ENCODE measurements at places on chromosomes 6 and 20.
A peak's percentile ranks its signal among the peaks of the same experiment; 100 is the strongest.

DNA sequence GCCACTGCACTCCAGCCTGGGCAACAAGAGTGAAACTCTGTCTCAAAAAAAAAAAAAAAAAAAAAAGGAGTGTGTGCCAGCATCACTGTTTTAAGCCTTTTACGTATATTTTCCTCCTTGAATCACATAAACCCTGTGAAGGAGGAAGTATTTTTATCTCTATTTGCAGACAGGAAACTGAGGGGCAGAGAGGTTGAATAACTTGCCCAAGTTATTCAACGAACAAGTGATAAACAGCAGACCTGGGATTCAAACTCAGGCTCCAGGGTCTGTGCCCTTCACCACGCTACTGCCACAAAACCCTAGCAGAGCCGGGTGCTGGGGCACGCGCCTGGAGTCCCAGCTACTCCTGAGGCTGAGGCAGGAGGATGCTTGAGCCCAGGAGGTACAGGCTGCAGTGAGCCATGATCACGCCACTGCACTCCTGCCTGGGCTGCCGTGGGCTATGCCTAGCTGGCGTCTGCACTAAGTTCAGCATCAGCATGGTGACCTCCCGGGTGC lies 9.4 kb upstream of the AVP start:
- no peak for DNase-seq

- no peak for DNase-seq
Observed at GRCh38 chr6:110097443-110097842, 82.0 kb downstream of the WASF1 start.

- DNase-seq: no peak
Observed at GRCh38 chr20:47801759-47802158, 16.5 kb upstream of the SULF2 start.

DNA sequence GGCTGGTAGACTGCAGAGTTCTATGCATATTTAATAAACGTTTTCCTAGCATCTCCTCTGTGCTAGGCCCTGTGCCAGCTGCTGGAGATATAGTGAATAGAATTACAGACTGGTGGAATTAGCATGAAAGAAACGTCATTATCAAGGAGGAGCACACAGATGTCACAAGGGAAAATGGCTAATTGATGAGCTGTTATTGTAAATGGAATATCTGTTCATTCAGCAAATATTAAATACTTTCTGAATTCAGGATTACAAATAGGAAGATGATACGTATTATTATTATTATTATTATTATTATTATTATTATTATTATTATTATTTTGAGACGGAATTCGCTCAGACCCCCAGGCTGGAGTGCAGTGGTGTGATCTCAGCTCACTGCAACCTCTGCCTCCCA lies 1.2 kb downstream of the AAR2 start:
- DNase-seq: no peak

- no peak for DNase-seq
Observed at GRCh38 chr6:35365594-35366203, 23.3 kb downstream of the PPARD start.

DNA sequence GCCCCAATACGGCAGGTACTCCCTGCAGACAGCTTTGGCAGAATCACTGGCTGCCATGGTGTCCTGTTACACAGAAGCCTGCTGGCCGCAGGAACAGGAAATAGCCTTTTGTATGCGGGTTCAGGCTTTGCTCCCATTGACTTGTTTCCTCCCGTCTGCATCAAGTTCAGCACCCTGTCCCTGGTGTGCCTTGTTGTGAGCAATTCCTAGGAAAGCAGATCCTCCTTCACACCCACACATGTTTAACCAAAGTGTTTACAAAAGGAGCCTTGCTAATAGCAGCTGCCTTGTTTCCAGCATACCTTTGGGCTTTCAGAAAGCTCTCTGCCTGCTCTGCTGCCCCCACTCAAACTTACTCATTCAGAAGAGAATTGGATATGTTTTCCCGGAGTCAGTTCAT lies 127.2 kb upstream of the SUPT3H start:
- DNase-seq: no peak

GRCh38 chr6:119215885-119216590 lies 133.5 kb downstream of the MAN1A1 start:
- no peak for DNase-seq

- no peak for DNase-seq
Observed at GRCh38 chr20:10133532-10133931, 85.1 kb upstream of the SNAP25 start.

GRCh38 chr20:330233-331149 lies 5.1 kb downstream of the SOX12 start:
- DNase-seq: peak; percentile 24

- DNase-seq: no peak
Observed at GRCh38 chr20:29297411-29298270, 1959.8 kb upstream of the DEFB115 start.

DNA sequence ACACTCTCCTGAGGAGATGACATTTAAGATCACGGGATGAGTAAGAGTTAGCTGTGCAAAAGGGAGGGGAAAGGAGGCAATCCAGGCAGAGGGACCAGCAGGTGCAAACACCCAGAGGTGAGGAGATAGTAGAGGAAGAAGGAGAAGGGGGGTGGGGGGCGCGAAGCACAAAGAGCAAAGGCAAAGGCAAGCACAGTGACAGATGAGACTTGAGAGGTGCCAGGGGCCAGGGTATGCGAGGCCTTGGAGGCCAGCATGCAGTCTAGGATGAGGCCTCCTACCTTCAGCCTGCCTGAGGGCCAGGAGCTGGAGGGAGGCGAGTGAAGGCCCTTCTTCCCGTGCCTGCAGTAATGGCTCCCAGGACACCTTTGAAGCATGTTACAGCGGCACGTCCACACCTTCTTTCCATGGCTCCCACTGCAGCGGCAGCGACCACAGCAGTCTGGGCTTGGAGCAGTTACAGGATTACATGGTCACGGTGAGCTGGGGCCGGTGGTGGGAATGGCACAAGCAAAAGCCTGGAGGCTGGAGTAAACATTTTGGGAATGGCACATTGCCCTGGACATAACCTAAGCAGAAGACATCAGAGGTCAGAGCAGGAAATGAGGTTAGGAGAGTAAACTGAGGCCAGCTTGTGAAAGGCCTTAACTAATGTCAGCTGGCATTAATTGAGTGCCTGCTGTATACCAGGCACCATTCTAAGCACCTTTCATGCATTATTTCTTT lies 18.6 kb downstream of the CCM2L start:
- no peak for DNase-seq

DNA sequence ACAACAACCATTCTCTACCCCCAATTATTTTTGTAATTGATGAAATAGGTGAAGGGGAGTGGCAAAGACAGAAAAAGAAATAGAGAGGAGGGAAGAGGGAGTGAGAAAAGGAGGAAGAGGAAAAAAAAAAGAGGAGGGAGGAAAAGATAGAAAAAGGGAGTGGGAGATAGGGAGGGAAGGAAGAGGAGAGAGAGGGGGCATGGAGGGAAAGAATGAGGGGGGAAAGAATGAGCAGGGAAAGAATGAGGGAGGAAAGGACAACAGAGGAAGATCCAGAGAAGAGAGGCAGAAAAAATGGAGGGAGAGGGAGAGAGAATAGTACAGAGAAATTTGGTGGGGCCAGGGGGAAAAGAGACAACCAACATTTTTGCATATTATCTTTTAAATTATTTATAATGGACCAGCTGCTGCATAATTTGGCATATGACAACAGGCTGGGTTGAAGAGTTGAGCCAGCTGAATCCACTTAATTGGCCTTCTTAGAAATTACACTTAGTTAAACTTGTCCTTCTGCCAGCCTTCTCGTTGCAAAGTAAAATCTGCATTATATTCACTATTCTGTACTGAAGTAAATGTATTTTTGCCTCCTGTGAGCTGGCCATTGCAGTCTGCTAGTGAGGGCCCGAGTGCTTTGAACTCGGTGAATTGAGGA lies 101.0 kb downstream of the ARHGAP18 start:
- no peak for DNase-seq

DNA sequence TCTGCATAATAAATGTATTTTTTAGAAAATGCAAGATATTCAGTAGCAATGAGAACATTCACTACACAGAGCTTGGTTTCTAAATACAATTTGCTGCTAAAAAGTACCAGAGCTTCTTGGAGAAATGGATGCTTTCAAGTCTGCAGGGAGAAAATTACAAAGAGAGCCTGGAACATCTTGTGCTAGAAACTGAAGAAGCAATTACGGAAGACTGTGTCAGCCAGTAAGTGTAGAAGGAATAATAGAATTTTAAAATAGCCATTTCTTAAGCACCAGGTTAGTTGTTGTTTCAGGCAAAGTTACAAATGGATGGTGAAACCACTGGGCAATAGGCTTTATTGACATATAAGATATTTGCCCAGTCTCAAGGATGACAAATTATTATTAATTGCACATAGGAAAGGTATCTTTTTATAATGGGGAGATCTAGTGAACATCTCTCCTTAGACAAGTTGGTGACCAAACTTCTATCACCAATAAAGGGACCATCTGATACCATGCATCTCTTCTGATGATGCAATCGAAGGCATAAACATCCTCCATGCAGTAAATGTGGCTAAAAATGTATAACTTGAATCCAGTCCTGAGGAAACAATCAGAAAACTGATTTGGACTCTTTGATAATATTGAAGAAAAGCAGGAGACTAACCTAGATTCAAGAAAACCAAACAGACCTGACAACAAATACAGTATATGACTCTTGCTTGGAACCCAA lies 81.7 kb downstream of the ARHGAP18 start:
- DNase-seq: no peak

GRCh38 chr6:129749749-129750120 lies 39.8 kb upstream of the ARHGAP18 start:
- no peak for DNase-seq

- DNase-seq: no peak
Observed at GRCh38 chr20:54502179-54502578, 26.8 kb downstream of the DOK5 start.

GRCh38 chr6:167682125-167682524 lies 144.6 kb upstream of the AFDN start:
- no peak for DNase-seq

- peak; percentile 36 for DNase-seq
Observed at GRCh38 chr20:34190679-34191090, 50.5 kb upstream of the ASIP start.

DNA sequence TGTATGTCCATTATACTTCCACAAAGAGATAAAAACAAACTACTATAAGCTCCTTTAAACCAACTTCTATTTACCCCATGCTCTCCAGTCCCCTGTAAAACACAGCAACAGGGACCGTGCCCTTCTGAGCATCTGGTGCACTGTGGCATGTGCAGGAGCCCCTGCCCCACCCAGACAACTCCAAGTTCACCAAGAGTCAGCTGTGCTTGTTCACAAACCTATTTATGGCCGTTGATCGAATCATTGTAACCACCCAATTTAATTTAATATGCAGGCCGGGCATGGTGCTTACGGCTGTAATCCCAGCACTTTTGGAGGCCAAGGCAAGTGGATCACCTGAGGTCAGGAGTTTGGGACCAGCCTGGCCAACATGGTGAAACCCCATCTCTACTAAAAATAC lies 13.7 kb upstream of the BLCAP start:
- DNase-seq: no peak

GRCh38 chr20:38144598-38144973 lies 20.5 kb downstream of the TGM2 start:
- DNase-seq: no peak

- DNase-seq: no peak
Observed at GRCh38 chr6:20746805-20747558, 212.7 kb downstream of the CDKAL1 start.

GRCh38 chr6:104324301-104324700 lies 535.4 kb downstream of the HACE1 start:
- DNase-seq: no peak

GRCh38 chr20:31593221-31594001 lies 11.7 kb upstream of the ID1 start:
- DNase-seq: no peak

- no peak for DNase-seq
Observed at GRCh38 chr6:131216246-131216645, 81.0 kb downstream of the AKAP7 start.

- no peak for DNase-seq
Observed at GRCh38 chr6:69980624-69981023, 114.3 kb downstream of the COL19A1 start.

- DNase-seq: no peak
Observed at GRCh38 chr6:53811746-53812145, 16.9 kb downstream of the LRRC1 start.

- no peak for DNase-seq
Observed at GRCh38 chr6:2266031-2266795, 20.8 kb upstream of the GMDS start.

- no peak for DNase-seq
Observed at GRCh38 chr20:8777911-8778310, 291.0 kb upstream of the PLCB4 start.

GRCh38 chr6:56954403-56955170 lies at the start of gene BEND6:
Gene BEND6, plus strand, starts transcription at chr6:56955107. Its CDS starts 26,704 bp downstream, at chr6:56981811.
- peak; percentile 28 for DNase-seq

- DNase-seq: no peak
Observed at GRCh38 chr20:6837730-6838129, 70.2 kb downstream of the BMP2 start.

DNA sequence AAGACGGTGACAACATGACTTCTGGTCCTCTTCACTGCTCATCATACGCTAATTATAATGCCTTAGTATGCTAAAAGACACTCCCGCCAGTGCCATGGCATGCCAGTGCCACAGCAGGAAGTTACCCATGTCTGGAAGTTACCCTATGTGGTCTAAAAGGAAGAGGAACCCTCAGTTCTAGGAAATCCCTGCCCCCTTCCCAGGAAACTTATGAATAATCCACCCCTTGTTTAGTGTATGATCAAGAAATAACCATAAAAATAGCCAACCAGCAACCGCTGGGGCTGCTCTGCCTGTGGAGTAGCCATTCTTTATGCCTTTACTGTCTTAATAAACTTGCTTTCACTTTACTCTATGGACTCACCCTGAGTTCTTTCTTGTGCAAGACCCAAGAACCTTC lies 15.8 kb upstream of the SERPINB9 start:
- DNase-seq: no peak

DNA sequence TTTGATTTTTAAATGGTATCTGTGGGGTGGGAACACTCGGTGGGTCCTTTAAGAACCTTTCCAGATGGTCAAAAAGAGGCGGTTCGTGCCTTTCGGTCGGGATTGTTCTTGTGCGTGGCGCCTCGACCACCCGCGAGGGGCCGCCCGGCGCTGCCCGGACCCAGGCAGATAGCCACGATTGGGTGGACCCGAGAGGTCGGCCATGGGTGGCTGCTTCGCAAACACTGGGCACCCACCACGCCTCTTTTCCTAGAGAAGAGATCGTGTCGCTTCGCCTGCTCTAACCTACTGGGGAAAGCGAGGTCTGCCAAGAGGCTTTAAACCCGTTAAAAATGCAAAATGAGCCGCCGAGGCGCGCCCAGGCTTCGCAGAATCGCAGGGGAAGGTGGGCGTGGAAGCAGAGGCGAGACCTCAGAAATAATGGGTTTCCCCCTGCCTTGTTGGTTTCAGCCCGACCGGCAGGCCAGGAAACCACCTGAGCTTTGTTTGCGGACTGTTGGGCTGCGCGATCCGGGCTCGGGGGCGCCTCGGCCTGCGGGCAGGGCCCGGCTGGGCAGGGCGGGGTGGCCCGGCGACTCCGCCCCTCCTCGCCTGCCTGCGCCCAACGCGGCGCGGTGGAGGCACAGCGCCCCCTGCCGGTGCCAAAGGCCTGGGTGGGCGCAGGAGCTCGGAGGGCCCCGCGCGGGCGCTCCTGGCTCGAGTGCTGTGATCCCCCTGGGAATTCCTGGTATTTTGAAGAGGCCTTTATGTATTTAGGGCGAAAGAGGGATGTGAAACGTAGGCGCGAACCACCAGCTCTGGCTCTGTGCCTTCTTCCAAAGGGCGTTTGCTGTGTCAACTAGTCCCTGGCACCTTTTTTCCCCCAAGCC lies 1.6 kb downstream of the MARCKS start:
- peak; percentile 82 for DNase-seq

Data from NCI-H1092 (cell line).